ENCODE measurements at places on chromosomes 16 and 17.

DNA sequence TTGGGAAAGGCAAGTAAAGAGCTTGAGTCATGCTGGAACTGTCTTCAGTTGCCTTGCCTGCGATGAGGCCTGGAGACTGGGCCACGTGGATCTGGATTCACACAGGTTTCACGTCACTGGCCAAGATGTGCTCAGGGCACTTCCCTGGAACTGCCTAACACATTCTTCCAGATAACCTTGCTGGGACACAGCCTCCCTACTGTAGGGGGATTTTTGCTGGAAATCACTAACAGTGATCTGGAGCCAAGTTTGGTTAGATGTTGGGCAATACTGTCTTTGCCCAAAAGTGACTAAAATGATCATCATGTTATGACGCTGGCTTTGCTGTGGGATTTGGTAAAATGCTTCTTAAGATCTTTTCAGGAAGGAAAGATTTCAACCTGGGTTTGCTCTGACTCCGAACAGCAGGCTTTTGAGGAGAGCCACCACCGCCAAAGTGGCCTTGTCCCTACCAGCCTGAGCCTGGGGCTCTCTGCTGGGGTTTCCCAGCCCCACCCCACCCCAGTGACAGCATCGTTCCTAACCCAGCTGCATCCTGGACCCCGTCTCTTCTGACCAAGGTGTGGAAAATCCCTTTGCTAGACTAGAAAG is 14.7 kb downstream of the C1QTNF1 start:
- peak; percentile 97 for DNase-seq

DNA sequence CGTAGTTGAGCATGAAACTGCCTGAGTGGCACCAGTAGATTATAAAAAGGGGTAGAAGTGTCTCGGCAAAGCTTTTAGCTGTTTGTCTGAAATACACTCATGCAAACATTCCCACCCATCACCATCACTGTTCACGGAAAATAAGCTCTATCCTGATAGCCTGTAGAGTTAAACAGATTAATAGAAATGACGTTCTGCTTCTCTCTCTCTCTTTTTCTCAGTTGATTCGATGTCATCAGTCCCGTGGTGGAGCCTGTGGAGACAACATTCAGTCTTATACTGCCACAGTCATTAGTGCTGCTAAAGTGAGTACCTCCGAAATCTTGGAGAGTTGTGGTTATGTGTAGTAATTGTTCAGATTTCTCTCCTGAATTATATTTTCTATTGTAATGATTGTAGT is 224.7 kb downstream of the BCAS3 start:
- peak; percentile 13 for DNase-seq

- no peak for DNase-seq
These were observed 397.3 kb downstream of the SHISA9 start for GRCh38 chr16:13298666-13299065.

DNA sequence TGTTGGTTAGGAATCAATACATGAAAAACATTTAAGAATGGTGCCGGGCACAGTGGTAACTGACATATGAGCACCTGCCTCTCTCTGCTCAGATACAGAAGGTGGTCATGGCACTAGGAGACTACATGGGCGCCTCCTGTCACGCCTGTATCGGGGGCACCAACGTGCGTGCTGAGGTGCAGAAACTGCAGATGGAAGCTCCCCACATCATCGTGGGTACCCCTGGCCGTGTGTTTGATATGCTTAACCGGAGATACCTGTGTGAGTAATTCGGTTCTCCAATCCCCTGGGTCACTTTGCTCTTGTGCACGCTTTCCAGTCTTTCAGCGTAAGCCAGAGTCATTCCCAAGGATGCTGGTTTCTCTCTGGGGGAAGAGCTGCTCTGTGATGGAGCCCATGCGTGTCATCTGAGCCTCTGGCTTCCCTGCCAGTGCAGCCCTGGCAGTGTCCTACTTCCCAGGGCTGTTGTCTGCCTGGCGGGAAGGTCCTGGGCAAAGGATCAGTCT is 3.0 kb upstream of the CD68 start:
- DNase-seq, result no peak

DNA sequence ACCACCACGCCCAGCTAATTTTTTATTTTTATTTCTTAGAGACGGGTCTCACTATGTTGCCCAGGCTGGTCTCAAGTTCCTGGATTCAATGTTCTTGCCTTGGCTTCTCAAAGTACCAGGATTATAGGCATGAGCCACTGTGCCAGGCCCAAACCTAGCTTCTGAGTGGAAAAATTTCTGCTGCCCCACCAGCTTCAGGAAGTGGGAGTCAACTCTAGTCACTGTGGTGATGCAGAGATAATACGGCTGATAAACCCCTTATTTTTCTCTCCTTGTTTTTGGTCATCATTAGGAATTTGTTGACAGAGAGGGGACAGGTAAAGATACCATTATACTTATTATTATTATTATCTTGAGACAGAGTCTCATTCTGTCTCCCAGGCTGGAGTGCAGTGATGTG is 27.8 kb upstream of the PHOSPHO1 start:
- no peak for DNase-seq

GRCh38 chr17:42849451-42850181 is 1.4 kb upstream of the AOC3 start:
- no peak for DNase-seq

GRCh38 chr17:62713086-62713881 is 85.8 kb downstream of the MRC2 start:
- no peak for DNase-seq

- peak; percentile 65 for DNase-seq
These were observed 101.6 kb downstream of the CYTH1 start for GRCh38 chr17:78680436-78680835.

DNA sequence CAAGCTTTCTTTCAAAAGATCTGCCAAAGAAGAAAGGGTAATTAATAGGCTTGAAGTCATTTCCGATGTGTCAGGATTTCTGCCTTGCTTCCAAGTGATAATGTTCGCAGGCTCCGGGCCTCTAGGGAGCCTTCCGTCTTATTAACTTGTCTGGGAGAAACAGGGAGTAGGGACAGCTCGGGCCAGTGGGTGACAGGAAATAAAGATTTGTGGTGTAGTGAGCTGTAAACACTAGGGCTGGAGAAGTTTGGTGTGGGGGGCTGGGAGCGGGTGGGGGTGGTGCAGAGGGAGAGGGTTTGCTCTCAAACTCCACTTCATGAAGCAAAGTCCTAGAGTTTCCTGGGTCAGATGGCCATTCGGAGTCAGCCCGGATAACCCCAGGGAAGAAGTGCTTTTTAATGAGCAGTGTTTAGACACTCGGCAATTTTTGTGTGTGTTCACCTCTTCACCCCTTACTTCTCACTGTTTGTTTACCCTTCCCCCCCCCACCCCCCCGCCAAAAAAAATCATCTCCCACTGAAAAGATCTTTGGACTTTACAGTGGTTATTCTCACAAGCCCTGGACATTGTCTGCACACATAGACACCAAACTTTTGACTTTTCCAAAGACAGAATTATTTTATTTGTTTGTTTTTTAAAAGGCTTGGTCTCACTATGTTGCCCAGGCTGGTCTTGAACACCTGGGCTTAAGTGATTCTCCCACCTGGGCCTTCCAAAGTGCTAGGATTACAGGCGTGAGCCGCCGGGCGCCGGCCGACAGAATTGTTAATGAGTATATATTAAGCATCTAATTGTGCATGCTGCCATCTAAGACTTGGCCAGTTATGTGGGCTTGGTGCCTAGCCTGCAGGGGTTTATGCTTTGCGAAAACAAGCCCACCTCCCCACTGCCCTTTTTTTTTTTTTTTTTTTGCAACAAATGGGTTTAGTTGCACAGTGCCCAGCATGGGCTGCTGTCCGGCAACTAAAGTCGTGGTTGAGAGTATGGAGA is 196.4 kb downstream of the CCDC182 start:
- DNase-seq, result peak; percentile 85

GRCh38 chr17:60599620-60600489 is at the start of gene PPM1D:
Gene PPM1D (plus strand): TSS chr17:60600193. CDS start chr17:60600415, 222 bp downstream.
- peak; percentile 99 for DNase-seq

DNA sequence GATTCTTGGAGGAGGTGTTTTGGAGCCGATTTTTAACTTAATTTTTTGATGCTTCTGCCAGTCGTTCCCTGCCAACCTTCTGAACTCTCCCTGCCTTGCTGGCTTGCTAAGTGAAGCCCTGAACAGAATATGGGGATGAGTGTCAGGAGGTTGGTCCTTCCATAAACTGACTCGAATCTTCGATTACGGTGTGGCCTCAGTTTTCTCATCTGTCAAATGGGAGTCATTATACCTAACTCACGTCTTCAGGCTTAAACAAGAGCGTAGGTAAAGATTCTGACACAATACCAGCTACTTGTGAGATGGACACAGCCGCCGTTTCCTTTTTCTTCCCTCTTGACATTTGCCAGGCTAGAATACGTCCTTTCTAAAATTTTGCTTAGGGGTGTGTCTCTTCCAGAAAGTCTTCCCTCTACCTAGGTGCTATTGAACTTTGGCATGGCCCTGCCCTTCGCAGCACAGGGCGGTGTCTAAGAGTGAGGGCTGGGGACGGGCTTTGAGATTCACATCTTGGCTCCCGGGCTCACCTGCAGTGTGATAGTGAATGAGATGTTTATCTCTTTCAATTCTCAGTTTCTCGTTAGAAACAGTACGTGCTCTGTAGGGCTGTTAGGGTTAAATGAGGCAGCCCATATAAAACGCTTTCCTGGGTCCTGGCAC is 190.6 kb upstream of the SDK2 start:
- no peak for DNase-seq

DNA sequence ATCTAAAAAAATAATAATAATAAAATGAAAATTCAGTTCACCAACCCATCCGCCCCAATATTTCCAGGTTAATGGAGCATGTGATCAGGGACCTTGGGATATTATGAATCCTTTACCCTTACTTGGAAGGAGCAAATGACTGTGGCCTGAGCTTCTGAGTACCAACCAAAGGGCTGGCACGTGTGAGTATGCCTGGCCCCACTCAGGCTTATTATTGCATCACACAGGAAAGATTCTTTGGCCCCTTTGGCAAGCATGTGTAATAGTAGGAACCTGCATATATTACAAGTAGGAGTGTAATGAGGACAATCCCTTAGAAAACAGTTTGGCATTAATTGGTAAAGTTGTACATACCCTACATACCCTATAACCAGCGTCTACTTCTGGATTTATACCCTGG is 7.2 kb upstream of the C17orf78 start:
- peak; percentile 28 for DNase-seq

DNA sequence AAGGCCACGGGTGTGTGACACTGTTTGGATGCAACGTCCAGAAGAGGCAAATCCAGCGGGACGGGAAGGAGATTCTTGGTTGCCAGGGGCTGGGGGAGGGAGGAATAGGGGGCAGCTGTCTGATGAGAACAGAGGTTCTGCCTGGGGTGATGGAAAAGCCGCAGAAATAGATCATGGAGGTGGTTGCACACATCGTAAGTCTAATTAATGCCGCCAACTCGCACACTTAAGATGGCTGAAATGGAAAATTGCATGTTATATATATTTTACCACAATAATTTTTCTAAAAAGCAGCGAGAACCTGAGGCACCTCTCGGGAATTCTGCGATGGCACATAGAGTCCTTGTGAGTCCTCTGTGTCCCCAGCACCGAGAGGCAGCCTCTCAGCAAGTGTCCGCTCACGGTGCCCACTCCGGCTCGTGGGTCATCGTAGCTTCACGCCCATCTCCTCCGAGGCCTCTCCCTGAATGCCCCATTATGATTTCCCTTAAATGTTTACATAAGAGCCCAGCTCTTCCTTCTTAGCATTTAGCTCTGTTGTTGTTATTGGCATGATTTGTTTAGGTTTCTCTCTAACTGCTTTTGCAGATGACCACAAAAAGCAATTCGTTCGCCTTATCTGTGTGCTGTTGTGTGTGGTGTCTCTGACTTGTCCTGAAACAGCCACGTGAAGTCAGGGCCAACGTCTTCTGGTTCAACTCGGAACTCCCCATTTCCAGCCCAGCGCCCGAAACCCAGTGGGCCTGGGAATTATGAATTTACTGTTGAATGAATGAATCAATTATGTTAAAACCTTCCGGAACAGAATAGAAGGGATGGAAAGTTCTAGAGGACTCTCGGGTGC is 7.7 kb downstream of the WFDC1 start:
- peak; percentile 51 for DNase-seq

DNA sequence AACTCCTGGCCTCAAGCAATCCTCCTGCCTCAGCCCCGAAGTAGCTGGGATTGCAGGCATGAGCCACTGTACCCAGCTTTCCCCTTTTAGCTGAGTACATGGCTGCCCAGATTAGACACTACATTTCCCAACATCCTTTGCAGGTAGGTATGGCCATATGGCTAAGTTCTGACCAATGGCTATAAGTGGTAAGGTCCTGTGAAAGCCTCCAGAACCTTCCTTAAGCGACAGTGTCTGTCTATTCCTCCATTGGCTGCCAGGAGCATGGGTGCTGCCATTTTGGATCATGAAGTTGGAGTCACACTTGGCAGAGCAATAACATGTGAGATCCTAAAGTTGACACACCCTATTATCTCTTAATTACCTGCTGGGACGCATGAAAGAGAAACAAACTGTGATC is 24.4 kb upstream of the CRHR1 start:
- DNase-seq, result no peak

DNA sequence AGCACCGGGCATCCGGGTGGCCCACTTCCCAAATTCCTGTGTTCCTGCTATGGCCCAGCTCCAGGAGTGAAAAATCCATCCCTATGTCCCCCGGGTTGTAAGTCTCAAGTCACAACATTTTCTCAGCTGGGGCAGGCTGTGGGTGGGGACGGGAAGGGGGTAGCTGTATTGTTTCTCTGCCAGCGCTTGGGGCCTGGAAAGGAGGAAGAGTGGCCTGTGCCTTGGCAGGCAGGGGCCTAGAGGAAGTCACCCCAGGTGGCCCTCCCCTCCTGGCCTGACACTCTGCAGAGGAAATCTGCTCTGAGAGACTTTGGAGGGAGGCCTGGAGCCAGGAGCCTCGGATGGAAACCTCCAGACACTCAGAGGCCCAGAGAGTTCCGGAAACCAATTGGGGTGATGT is 10.6 kb upstream of the SCN4A start:
- DNase-seq, result no peak

DNA sequence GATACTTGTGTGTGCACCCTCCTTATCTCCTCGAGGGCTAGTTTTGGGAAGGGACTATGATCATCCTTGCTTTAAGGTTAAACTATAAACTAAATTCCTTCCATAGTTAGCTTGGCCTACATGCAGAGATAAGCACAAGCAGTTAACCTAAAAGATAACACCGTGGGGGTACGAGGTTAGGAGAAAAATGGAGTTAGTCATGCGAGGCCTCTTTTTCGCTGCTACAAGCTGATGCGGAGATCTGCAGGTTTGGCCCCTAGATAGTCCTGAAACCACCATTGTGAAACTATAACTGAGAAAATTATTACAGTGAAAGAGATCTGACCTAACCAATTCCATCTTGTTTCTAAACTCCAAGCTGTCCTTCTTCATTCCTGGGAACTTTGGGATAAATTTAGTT is 113.7 kb upstream of the ZKSCAN2 start:
- DNase-seq, result no peak

- DNase-seq, result peak; percentile 87
These were observed at the start of gene ASPHD1 for GRCh38 chr16:29900102-29900887. Gene ASPHD1 (plus strand): TSS chr16:29900488. CDS start chr16:29900972, 484 bp downstream.

GRCh38 chr16:4760221-4760910 is 6.6 kb downstream of the ZNF500 start:
- no peak for DNase-seq
